Foreskin keratinocyte (primary cell): ENCODE measurements at places on chromosomes 6 and 20. TPM values are rescaled to one million over a fixed set of nuclear protein-coding genes. Genes with fewer than 3 reads are reported as not detected.

- DNase-seq: no peak
Measured at GRCh38 chr20:57576002-57576401, 15.1 kb downstream of the PCK1 start.

DNA sequence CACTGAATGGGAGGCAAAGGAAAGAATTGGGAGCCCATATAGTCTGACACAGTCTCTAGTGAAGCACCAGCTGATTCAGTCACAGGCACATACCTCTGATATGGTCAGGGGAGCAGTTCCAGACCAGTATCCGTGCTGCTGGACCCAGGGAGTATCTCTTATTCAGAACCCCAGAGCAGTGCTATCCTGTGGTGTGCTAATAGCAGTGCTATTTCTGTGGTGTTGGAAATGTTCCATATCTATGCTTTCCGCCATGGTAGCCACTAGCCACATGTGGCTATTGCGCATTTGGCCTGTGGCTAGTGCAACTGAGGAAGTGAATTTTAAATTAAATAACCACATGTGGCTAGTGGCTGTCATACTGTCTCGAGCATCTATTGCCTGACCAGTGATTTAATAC lies 11.0 kb downstream of the SCUBE3 start:
- DNase-seq: no peak

FNDC11 gene
- 0.53 and 0.78 TPM in 2 replicates for total RNA-seq

GRCh38 chr6:79334674-79335073 lies 100.2 kb upstream of the HMGN3 start:
- DNase-seq: peak; percentile 75

GRCh38 chr20:25230166-25230831 lies 17.6 kb upstream of the PYGB start:
- no peak for DNase-seq

GRCh38 chr6:157253017-157253416 lies 70.3 kb downstream of the TMEM242 start:
- DNase-seq: no peak

RSPO4 gene
- not detected in 2 replicates for total RNA-seq

DNA sequence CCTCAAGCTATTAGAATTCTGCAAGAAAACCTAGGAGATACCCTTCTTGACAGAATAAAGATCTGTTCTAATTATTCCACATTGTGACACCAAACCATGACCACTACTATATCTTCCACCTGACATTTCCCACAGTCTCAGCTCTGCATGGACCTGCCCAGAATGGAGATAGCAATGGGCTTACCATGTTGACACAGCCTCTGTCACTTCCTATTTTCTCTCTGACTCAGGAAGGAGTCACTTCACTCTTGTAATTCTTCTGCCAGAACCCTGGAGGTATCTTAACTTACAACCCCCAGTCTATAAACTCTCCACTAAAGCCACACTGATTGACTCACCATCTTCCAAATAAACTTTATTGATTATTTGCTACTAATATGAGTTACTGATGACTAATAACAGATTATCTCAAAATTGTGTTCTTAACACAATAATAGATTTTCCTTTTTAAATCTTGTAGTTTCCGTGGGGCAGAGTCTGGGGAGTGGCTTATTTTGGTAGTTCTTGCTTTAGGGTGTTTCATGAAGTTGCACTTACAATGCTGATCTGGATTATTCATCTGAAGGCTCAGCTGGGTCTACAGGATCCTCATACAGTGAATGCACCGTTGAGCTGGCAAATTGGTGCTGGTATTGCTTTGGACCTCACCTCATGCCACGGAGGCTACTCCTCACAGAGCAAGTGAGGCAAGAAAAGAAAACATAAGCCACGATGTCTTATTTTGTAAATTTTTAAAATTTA lies 869.9 kb downstream of the KIF16B start:
- peak; percentile 98 for DNase-seq

AIG1 gene
- total RNA-seq: 48.8 and 50.5 TPM in 2 replicates

DNA sequence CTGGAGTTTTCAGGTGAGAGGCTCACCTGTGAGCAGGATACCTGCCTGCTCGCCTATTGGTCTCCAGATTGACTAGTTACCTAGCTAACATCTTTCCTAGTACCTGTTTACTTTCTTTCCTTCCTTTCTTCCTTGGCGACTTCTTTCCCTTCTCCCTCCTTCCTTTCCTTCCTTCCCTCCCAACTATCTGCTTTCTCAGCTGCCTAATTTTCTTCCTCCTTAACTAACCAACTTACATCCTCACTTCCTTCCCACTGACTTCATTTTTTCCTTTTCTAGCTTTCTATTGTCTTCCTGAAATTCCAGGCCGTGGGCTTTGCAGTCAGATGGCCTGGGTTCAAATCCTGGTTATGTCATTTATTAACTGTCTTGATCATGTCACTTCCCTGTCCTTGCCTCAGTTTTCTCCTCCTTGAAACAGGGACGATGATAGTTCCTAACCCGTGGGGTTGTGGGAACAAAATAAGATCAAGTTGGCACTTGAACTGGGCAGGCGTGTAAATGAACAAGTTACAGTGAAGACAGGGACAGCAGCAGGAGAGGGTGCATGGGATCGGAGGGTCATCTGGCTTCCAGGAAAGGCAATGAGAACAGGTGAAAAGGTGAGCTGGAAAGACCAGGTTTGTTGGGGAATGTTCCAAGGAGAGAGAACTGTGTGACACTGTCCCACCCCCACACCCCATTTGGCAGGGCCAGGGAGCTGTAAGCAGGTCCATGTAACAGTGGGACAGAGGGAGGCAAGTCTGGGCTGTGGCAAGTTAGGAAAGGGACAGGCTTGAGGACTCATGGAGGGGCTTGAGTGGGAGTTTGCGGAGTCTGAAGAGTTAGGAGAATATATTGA lies 540 bp downstream of the SGK2 start:
- no peak for DNase-seq

BHLHE23 gene
- total RNA-seq: not detected in 2 replicates

DNA sequence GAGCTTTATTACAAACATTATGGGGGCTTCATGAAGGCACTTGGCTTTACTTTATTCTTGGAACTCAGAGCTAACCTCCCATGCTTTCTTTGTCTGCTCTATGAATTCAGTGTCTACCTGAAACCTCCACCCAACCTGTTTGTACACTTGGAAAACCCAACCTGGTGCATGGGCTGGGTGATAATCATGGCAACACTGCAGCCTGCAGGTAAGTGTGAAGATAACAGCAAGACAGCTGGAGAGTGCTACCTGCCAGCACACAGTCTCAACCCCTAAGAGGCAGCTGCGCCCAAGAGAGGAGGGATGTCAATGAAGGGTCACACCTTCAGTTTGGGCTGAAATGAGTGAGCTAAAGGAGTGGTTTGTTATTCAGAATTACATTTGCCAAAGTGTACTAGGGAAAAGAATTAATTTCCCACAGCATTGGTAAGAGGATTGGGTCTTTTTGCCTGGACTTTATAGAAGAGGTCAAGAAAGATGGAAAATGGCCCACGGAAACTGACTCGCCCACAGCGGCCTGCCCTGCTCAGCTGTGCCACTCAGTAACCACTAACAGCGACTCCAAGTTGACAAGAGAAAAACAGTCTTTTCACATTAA lies 24.4 kb downstream of the FOXQ1 start:
- DNase-seq: peak; percentile 69

- no peak for DNase-seq
Measured at GRCh38 chr20:61524951-61525666, 273.0 kb downstream of the CDH4 start.

GRCh38 chr6:95795927-95796326 lies 218.6 kb downstream of the MANEA start:
- DNase-seq: no peak

LINC00237 gene
- not detected in 2 replicates for total RNA-seq

DDRGK1 gene
- total RNA-seq: 42.3 and 47.4 TPM in 2 replicates

- no peak for DNase-seq
Measured at GRCh38 chr6:112366695-112367553, 19.8 kb downstream of the RFPL4B start.

SEL1L2 gene
- not detected in 2 replicates for total RNA-seq

DNA sequence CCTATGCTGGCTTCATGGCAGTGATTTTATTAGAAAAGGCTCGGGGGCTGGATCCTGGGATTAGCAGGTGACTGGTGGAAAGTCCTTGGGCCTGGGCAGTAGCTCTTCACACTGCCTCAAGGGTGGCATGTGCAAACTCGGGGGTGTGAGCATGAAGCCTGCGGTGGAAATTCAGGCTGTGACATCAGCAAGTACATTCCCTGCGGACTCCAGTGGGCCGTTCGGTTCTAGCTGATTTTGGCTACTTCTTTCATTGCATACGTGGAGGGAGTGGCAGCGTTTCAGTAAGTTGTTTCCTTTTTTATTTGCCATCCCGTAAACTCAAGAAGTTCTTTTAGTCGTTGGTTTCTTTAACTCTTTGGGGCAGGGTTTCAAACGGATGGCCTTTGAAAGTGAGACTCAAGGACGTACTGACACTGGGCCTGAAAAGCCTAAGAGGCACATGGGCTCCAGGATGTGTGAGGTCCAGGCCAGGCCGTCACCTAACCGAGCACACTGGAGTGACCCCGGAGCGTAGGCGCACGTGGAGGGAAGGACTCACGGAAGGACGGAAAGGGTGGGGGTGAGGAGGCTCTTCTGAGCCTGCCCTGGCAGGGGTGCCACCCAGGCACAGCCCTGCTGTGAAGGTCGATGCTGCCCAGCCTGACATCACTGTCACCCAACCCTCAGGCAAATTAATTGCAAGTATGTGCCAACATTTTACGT lies 104.0 kb upstream of the FRMD1 start:
- no peak for DNase-seq

GRCh38 chr6:31114541-31114878 lies at the start of gene PSORS1C1:
Gene PSORS1C1 (plus strand): TSS chr6:31114800. CDS start chr6:31129633, 14,833 bp downstream.
- peak; percentile 91 for DNase-seq

RHAG gene
- total RNA-seq: not detected in 2 replicates
